ENCODE measurements at places on chromosomes 6 and 20.

- no peak for DNase-seq
These were observed 109.1 kb upstream of the PLEKHG1 start for GRCh38 chr6:150490586-150490985.

DNA sequence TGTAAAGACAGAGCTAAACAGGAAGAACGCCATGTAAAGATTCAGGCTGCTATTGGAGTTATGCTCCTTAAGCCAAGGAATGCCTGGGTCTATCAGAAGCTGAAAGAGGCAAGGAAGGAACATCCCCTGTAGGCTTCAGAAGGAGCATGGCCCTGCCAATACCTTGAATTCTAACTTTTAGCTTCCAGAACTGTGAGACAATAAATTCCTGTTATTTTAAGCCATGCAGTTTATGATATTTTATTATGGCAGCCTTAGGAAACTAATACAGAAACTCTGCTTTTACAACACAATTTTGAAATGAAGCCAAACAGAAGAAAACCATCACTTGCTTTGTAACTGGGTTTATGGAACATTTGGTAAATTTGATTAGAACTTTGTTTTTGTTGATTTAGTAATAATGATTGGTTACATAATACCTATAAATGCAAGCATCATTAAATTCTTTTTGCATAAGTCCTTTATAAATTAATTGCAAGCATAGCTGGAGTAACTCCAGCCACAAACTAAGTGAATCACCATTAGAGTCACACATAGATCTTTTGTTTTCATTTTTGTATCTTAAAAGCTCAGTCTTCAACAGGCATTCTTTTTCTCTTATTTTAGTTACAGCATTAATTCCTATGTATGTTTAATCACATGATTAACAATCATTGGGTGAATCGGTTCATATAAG is 33.5 kb upstream of the TSPYL1 start:
- DNase-seq, result no peak

DNA sequence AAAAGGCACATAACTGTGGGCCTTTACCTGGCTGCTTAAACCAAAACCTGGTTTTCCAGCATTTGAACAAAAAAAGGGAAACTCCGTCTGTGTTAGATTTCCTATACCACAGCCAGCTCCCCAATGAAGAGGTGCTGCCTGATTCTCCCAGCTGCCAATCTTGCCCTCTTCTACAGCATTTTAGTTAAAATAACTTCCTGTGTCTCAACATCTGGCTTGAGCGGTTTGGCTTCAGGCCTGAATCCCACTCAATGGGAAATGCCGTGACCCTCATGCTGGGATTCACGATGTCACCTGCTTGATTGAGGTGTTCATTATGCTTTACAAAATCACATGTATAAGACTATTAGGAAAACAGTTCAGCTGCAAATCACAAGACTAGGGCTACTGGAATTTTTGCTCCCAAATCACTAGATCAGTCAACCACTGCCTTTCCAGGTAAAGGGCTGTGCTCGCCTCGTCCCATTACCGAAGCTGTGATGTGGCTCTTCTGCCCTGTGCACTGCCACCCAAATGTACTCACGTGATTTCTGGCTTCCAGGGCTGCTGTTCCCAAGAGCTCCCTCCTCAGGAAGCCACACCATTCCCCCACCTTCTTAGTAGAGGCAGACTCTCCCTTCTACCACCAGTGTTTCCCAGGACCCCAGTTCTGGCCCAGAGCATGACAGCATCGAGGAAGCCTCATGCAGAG is 94.6 kb downstream of the PSMG4 start:
- DNase-seq, result no peak

GRCh38 chr6:125985979-125986300 is 400 bp upstream of the TRMT11 start:
- DNase-seq, result no peak

GRCh38 chr6:152272486-152272885 is 364.7 kb downstream of the SYNE1 start:
- DNase-seq, result no peak

GRCh38 chr6:106997392-106998158 is 23.0 kb upstream of the CD24 start:
- peak; percentile 40 for DNase-seq

DNA sequence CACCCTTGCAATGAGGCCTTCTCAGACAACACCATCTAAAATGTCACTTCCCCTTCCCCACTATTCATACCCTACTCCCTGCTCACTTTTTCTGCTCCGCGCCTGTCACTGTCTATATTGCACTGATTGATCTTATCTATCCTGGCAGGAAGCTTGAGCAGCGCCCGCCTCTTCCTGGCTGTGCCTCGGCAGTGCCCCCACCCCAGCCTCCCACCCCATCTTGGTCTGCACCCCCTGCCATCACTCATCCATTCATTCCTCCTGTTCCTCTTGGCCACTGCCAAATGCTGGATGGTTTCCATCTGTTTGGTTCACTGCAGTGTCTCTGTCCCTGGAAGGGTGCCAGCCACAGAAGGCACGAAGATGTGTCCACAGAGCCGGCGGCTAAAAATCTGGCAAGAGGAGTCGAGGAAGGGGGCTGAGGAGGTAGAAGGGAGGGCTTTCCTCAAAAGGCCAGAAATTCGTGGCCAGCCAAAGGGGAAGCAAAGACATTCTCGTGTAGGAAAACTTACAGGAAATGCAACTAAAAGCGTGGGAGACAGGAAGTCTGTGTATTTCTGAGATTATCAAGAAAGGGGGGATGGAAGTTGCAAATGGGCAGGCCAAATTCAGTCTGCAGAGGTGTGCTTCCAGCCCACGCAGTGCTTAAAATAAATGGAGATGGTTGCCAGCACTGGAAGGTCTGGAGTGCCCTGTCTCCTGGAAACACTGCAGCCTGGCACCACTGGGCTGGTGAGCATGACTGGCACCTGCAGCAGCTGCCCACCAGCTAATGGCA is 27.6 kb downstream of the SYNJ2 start:
- peak; percentile 94 for DNase-seq

DNA sequence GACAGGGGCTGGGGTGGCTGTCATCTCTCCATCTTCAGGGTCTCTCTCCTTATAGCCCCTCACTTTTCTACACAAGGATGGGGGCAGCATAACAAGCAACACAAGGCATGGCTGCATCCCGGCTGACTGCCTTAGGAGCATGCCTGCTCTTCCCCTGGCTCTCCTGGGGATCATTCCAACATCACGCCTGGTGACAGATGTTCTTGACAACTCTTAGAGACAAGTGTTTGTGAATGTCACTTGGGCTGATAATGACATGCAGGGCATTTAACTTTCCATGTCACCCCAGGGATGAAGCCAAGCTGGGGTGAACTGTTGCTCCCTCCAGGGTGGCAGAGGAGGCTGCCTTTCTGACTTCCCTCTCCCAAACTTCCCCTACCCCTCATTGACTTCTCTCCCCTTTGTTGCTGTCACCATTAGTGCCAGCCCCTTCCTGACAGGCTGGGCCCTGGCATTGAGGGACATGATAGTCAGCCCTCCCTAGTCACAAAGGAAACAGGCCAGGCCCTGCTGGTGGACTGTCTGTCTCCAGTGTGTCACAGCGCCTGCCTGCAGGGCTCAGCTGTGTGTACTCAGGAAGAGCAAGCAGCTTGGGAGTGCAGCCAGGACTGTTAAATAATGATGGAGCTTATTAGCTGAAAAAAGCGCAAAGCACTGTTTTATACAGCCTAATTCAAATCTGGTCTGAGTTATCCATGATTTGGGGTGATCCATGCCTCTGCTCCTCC is 161.8 kb downstream of the LRFN2 start:
- peak; percentile 41 for DNase-seq

DNA sequence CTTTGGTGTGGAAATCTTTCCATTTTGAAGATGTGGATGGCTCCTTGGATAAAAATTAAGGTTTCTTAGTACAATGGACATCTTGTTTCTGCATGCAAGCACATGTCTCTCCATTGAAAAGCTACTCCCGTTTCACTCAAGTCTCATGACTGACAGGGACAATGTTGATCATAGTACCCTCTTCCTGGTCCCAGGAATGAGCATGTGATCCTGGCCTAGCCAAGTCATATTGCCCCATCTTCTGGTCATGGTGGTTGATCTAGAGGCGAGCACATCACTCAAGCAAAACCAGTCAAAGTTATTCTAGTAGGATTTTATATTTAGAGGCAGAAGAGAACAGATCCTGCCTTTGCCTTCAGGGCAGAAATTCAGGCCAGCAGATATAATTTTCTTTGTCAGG is 12.2 kb upstream of the CBLN4 start:
- DNase-seq, result no peak

GRCh38 chr6:11738661-11739375 is 39.8 kb downstream of the ADTRP start:
- no peak for DNase-seq

DNA sequence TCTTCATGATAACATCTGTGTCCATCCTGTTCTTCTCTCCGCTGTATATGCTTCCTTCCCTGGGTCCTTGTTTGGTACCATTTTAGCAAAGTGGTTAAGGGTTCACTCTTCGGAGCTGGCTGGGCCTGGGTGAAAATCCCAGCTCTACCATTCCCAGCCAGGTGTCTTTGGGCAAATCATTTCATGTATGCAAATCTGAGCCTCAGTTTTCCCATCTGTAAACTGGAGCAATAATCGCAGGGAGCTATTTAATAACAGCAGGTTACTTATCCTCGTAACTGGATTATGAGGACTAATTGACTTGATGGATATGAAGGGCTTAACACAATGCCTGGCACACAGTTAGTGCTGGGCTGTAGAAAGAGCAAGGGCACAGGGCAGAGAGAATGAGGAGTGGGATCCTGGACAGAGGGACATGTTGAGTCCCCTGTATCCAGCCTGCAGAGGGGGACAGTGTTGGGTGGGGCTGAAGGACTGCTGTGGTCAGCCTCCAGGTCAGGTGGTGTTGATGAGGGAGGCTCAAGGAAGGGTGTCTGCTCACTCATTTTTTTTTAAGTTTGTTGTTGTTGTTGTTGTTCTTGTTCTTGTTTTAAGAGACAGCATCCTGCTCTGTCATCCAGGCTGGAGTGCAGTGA is 44.3 kb upstream of the FAM83D start:
- no peak for DNase-seq

GRCh38 chr6:134138226-134138975 is 86.0 kb upstream of the SLC2A12 start:
- DNase-seq, result peak; percentile 57

- DNase-seq, result no peak
These were observed 12.2 kb upstream of the DSTN start for GRCh38 chr20:17557675-17558006.

DNA sequence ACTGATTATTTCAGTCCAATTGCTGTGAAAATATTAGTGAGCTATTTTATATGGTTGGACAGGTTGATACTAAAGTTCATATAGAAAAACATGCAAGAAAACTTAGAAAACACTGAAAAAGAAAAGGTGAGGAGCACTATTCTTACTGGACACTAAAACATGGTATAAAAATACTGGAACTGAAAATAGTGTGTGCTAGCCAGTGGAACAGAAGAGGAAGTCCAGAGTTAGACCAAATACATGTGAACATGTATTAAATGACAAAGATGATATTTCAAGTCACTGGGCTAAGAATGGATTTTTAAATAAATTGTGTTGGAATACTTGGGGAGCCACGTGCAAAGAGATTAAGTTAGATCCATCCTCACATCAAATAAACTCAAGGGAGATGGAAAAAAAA is 218.5 kb downstream of the TMEM242 start:
- no peak for DNase-seq

GRCh38 chr20:39082622-39083398 is 120.7 kb downstream of the DHX35 start:
- no peak for DNase-seq

DNA sequence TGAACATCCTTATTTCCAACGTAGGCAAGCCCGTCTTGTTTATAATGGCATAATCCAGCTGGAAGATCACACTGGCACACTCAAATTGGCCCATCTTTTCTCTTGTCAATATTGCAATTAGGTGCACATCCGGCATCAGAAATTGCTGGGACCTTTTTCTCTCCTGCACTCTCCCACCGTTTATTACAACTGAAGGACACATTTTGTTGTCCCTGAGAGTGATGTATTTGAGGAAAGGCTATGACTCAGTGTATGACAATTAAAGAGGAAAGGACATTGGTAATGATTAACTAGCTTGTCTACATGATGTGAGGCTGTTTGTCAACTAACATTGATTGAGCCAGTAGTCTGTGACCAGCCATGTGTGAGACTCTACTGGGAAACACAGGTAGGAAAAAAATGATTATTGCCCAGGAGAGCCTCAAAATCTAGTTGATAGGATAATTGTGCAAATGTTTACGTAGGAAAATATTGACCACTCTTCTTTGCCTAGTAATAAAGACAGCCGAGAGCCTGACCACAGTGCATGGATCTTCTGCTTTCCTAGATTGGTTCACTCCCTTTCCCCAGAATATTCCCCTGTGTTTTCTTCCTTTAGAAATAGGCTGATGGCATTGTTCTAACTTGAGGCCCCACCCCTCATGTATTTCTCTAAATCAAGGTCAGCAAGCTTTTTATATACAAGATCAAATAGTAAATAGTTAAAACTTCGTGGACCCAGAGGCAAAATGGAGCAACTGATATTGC is 230.0 kb upstream of the BTBD3 start:
- no peak for DNase-seq

GRCh38 chr20:11315525-11315924 is 602.2 kb upstream of the BTBD3 start:
- no peak for DNase-seq

GRCh38 chr6:33299237-33299944 is 649 bp upstream of the RGL2 start:
- peak; percentile 89 for DNase-seq

DNA sequence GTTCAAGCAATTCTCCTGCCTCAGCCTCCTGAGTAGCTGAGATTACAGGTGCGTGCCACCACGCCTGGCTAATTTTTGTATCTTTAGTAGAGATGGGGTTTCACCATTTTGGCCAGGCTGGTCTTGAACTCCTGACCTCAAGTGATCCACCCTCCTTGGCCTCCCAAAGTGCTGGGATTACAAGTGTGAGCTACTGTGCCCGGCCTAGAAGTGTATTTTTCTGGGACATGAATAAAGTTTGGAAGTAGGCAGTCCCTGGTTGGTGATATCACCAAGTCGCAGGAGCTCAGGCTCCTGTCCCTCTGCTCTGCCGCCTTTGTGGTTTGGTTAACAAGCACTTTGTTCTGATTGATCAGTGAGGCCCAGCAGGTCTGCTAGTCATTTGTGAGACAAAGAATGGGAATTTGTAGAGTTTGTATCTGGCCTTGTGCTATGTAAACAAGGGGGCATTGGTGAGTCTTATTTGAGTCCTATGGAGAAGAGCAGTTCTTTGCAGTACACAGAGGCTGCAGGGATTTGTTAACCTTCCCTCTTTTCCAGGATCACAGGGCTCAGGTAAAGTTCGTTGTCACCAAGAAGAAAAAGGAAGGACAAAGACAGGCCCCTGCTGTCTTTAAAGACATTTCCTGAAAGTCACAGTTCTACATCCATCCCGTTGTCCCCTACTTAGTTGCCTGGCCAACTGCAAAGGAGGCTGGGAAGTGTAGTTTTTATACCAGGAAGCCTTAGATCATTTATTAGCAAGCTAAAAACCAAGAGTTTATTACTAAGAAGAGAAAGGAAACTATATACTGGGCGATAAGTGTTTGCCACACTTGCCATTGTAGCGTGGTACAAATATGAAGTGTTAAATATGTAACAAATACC is 13.1 kb downstream of the MTHFD1L start:
- DNase-seq, result no peak

DNA sequence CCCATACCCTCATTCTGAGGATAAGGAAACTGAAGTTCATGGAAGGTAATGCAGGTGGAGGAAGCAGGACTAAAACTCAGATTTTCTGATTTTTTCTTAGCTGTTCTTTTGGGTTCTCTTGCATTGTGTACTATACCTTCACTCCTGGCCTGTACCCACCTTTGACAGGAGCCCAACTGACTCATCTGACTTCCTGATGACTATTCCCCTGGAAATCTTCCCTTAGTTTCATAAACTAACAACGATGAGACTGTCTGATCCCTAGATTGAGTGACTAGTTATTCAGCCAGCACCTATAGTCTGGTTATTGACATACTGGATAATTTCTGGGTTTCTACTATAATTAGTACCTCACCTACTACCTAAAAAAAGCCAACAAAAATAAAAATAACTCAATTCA is 10.1 kb downstream of the CRYBG1 start:
- DNase-seq, result no peak
